ENCODE measurements at places on chromosomes 1 and 21.

DNA sequence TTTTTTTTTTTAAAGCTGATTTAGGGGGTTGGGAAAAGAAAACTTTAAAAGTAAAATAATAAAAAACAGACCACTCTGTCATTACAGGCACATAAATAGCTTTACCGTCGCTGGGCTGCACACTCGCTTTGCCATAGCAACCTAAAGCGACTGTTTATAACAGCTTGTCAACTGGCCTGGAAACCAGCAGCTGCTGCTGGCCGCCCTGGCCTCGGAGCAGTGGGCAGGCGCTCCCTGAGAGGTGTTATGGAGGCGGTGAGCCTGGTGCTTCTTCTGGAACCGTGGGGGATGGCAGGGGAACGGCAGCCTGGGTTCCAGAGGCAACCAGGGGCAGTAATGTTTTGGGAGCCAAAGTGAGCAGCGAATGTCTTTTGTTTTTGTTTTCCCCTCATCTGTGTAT lies 45.7 kb downstream of the ATP2B4 start:
- peak; percentile 67 for DNase-seq

GRCh38 chr1:101200513-101200912 lies 36.3 kb upstream of the S1PR1 start:
- DNase-seq: peak; percentile 95

- DNase-seq: no peak
Observed at GRCh38 chr1:233638513-233638912, 24.6 kb downstream of the KCNK1 start.

DNA sequence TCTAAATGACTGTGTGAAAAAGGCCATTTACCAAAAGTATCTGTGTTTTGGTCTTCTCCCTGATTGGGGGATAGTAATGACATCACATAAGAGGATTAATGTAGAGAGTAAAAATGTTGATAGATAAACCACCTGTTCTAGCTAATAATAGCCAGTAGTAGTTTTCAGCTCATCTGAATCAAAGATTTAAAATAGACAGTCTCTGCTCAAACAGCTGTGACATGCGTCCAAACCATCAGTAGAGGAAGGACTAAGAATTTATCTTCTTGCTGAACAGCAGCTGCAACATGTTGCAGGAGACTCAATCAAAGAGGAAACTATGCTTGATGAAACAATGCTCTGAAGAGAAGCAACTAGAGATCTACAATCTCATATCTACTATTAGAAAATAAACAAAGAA lies 21.4 kb downstream of the TMPRSS15 start:
- no peak for DNase-seq

- DNase-seq: no peak
Observed at GRCh38 chr21:25240974-25241373, 366.3 kb downstream of the MRPL39 start.

DNA sequence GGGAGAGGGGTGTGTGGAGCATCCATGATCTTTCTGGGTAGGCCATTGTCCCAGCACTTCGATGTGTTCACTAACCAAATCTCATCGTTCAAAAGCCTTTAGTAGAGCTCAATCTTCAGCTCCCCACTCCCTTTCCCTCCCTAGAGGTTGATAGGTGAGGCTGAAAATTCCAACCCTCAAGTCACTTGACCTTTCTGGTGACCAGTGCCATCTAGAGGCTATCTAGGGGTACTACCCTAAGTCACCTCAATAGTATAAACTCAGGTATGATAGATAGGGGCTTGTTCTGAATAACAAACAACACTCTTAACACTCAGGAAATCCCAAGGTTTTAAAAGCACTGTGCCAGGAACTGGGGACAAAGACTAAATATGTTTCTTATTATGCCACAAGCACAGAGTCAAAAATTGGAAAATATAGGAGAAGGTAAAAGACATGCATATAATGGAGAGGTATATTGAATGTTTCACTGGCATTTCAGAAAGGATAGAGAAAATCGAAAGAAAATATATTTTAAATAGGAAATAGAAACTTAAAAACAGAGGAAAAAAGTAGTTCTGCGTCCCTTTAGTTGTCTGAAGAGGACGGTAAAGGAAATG lies 42.9 kb upstream of the CD53 start:
- peak; percentile 1 for DNase-seq

DNA sequence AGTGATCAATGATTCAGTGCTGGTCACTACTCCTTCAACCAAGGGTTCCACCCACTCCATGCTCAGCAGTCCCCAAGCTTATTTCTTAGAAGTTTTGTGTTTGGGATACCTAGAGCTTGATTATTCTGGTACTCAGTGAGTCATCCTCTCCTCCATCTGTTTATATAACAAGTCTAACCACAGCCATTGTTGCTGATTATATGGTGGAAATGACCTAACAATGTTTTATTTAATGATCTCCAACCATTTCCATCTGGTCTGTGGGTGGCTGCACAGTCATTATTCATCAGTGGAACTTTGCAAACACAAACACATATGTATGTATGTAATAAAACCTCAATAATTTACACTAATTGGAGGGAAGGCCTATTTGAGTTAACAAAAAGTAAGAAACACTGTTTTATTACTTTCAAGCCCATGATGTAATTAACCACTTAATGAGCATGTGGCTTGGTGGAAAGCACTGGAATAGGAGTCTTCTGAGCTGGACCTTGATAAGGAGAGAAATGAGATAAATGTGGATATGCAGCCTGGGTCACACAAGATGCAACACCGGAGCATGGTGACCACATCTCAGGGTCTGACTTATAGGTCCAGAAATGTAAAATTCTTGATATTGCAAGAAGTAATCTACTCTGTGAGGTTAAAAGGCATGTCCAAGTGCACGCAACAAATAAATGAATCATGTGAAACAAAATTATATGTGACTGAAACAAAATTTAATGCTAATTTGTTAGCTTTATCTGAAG lies 99.0 kb upstream of the WLS start:
- DNase-seq: peak; percentile 88

GRCh38 chr1:24743404-24744211 lies 1.6 kb upstream of the CLIC4 start:
- DNase-seq: peak; percentile 63

GRCh38 chr1:223780318-223780717 lies 65.4 kb downstream of the TP53BP2 start:
- no peak for DNase-seq

DNA sequence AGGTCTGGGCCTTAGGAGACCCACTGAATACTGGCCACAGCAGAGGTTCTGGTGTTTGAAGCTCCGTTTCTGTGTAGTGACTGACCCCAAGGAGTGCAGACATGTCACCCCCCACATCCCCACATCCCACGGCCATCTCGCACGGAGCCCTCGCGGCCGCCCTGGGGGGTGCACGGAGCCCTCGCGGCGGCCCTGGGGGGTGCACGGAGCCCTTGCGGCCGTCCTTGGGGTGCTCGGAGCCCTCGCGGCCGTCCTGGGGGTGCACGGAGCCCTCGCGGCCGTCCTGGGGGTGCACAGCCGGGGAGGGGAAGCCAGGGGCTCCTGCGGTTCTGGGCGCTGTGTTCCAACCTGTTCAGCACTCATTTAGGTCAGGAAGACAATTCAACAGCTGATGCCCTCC lies 68.4 kb downstream of the SCCPDH start:
- DNase-seq: no peak

- no peak for DNase-seq
Observed at GRCh38 chr1:150187560-150187931, 37.8 kb downstream of the PLEKHO1 start.

DNA sequence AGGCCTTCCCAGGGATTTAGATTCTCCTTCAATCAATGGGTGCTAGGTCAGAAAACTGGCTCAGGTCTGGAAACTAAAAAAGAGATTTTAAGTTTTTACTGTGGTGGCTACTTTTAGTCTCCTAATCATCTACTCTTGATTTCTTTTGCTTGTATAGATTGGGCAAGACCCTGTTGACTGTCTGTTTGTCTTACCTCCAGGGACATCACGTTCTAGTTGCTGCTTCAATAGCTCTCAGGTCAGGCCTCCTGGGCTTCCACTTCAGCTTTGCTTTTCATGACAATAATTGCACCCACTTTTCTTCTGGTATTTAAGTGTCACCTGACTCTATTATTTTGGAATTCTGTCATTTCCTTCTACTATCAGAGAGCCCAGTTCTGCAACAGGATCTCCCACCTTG lies 28.5 kb upstream of the CREG1 start:
- no peak for DNase-seq

DNA sequence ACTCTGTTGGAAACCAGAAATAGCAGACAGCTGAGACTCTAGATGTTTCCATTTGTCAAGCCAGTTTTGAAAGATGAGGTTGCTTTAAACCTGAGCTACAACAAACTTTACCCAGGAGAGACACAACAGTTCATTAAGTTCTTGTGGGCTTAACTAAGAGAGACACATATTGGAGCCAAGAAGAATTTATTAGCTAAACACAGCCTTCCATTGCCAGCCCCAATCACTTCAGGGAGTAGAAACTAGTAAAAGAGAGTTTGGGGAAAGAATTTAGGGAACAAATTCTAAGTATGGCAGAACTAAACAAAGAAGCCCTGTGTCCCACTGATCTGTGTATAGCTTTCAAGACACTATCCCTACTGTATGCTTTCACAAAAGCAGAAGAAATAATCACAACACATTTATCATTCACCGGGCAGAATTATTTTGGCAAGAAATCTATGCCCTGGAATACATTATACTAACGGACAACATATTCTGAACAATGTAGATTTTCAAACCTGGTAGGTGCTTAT lies 87.3 kb upstream of the KAZN start:
- no peak for DNase-seq

DNA sequence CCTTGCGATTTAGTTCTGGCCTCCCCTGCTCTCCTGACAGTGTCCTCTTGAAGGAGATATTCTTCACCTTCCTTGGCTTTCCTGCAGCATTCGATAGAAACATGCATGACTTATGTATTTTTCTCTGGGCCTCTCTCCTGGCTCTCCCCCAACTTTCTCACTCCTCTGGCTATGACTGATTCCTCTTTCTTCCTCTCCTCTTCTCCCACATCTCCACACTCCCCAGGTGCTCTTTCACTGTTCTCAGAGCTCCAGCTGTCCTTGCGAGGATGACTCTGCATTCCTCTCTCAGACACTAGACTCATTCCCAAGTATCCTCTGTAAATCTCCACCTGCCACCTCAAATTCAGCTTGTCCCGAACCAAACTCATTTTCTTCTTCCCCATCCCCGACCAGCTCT lies 18.0 kb downstream of the LRRC42 start:
- DNase-seq: no peak

DNA sequence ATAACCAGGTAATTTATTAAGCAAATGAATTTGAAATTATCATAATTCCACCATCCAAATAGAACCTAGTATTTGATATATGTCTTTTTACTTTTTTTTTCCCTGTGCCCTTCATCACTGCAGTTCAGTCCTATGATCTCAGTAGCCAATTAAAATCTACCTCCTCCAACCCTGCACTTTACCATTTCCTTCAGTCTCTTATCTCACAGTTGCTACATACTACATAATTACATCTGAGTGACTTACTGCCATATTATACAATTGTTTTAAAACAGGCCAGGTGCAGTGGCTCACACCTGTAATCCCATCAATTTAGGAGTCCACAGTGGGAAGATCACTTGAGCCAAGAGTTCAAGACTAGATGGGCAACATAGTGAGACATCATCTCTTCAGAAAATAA lies 73.2 kb downstream of the PRKACB start:
- DNase-seq: no peak

DNA sequence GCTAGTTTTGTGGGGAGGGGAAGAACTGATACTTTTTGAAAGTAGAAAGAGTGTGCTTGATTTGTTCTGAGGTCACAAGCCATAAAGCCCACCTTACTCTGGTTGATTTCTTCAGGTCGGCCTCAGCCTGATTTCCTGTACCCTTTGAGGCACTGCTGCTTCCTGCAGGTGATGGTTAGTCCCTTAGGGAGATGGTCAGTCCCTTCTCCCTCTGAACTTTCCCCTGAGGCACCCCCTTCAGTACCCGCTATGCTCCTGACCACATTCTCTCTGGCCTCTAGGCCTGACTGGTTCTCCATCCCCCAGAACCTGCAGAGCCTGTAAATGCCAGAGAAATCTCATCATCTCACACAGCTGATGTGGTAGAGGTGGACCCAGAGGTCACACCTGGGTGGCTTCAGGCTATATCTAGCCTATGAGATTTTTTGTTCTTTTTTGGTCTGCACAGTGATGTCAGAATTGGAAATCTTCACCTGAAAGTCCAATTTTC lies 15.0 kb upstream of the ID3 start:
- DNase-seq: no peak

GRCh38 chr21:45225741-45226327 lies 61.9 kb downstream of the POFUT2 start:
- DNase-seq: no peak

GRCh38 chr21:39518055-39518846 lies 66.5 kb downstream of the SH3BGR start:
- DNase-seq: peak; percentile 45

DNA sequence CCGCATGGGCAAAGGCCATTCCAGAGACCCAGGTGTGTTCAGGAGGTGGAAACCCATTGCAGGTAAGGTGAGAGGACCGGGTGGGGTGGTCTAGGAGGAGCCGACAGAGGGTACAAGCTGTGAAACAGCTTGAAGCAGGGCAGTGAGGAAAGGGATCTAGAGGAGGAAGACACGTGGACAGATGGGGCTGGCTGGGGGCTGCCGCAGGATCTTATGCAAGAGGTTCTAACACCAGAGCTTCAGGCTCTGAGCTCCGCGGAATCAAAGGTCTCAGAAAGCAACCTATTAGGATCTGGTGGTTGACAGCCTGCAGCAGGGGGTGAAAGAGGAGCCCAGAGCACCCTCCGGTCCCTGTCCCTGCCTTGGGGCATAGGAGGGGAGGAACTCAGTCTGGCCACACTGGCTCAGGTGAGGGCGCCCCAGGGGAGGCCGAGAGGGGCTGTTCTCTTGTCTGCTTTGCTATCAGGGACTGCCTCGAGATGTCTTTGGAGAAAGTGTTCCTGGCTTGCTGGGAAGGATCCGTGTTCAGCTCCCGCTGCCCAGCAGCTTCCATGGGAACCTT lies 1.9 kb downstream of the TFF1 start:
- no peak for DNase-seq

GRCh38 chr1:171455967-171456366 lies 29.4 kb upstream of the PRRC2C start:
- no peak for DNase-seq

GRCh38 chr1:2555634-2556276 lies 416 bp upstream of the TNFRSF14 start:
- no peak for DNase-seq

- DNase-seq: no peak
Observed at GRCh38 chr1:46575300-46575699, 23.9 kb upstream of the KNCN start.

DNA sequence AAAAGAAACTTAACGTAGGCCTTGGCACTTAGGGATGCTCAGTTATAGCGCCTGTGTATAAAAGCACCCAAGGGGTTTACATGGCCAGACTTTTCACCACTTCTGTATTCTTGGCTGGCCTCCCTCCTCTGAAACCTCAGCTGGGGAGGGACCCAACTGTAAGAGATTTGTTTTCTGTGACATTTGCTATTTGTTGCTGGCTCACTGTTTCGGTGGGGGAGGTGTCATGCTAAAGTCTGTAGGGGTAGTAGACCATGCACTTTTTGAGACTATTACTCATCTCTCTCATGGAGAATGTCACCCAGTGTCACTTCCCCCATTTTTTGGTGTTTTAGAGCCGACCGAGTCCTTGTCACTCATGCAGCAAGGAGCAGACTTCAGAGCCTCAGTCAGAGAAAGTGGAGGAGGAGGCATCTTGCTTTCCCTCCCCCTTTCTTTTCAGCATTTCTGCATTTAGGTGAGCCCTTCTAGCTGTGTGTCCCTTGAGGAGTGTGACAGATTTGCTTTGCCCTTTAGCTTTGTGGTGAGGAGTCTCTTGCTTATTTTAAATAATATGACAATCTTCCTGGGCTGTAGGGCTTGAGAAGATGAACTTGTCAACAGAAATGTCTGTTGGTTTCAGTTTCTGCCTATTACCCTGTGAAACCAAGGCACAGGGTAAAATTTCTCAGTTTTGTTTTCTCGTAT lies 160.1 kb downstream of the FASLG start:
- DNase-seq: peak; percentile 40

Data from fibroblast of upper back skin (primary cell).